ENCODE measurements at places on chromosomes 2 and 18. TPM values are rescaled to one million over a fixed set of nuclear protein-coding genes. Genes with fewer than 3 reads are reported as not detected.

Gene SULT1C4
- 2.1 TPM for total RNA-seq

Gene KCNE4
- total RNA-seq: 0.27 TPM

Gene DPP4
- 3.0 TPM for total RNA-seq

DNA sequence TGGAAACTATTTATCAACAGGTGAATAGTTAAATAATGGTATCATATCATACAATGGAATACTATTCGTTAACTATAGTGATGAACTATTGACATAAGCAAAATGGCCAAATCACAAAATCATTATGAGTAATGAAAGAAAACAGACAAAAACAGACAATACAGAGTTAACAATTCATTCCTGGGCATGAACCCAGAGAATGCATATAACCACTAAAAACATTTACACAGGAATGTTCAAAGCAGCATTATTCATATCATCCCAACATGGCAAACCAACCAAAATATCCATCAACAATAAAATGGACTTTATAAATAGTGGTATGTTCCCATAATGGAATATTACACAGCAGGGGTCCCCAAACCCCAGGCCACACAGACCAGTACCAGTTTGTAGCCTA lies 131.2 kb upstream of the CYP1B1 start:
- no peak overlapping the region for H3K4me3 ChIP-seq
- no peak overlapping the region for H3K27ac ChIP-seq
- H3K4me1 ChIP-seq: no peaks in the 10 kb centered on the region
- H3K36me3 ChIP-seq: no peaks in the 10 kb centered on the region

DNA sequence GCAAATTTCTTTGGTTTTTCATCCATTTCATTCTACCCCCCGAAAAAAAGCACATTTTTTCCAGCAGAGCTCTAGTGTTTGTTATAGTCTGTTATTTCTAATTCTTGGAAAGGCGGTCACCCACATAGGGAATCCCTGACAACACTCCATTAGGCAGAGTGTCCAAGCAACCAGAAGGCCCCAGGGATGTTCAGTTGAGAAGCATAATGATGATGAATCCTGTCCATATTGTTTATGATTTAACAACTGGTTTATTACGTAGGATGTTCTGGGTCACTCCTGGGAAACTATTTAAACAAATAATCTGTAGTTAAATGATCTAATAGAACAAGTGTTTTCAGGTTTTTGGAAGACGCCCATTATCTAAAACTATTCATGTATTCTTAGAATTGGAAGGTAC lies 388.7 kb downstream of the TNS1 start:
- no peaks in the 10 kb centered on the region for H3K27me3 ChIP-seq
- no peaks in the 10 kb centered on the region for H3K36me3 ChIP-seq

Measured in esophagus squamous epithelium (tissue), 5 donors.